ENCODE measurements at places on chromosomes 3 and 15.

GRCh38 chr3:191120447-191121298, 78.4 kb upstream of the OSTN start:
- DNase-seq, result no peak

GRCh38 chr3:40397912-40398311, 10.9 kb downstream of the ENTPD3 start:
- no peak for DNase-seq

DNA sequence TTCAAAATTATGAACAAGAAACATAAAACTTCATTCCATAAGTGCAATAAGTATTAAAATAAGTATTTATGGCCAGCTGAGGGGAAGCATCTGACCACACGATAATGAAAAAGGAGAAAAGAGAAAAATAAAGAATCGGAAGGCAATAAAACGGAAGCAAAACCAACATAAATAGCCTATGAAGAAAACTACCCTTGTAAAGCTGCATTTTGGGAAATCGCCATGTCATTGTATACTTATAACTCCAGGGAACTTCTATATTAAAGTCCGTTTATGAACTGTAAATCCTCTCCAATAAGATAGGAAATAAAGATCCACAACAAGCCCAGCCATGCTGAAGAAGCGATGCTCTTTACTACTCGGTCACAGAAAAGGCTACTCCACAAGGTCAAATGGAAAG, 47.7 kb downstream of the MORC1 start:
- no peak for DNase-seq

GRCh38 chr3:31277582-31277981, 255.1 kb upstream of the STT3B start:
- no peak for DNase-seq

GRCh38 chr3:193237030-193237429, 4.0 kb upstream of the PLAAT1 start:
- no peak for DNase-seq

GRCh38 chr15:50758712-50759205, 6.7 kb downstream of the SPPL2A start:
- DNase-seq, result peak; percentile 32

GRCh38 chr3:156317462-156318074, 197.2 kb downstream of the KCNAB1 start:
- peak; percentile 43 for DNase-seq

- DNase-seq, result peak; percentile 69
These were observed 138.8 kb upstream of the PLXND1 start for GRCh38 chr3:129745253-129745652.

GRCh38 chr3:164641071-164641470, 437.2 kb downstream of the SI start:
- peak; percentile 6 for DNase-seq

DNA sequence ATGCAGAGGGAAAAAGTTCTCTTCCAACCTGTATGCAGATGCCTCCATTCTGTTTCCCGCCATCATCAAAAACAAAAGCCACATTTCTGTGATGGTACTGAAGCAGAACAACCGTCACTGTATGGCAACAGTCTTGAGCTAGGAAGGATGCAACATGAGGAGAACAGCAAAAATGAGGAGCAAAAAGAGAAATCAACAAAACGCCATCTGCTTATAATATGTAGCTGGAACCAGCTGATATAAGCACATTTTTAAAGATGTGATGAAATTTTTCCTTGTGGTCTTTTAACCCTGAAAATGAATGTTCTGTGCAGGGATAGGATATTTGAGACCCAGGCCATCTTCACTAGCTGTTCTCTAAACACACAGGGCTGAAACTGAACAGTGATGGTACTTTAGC, 287.0 kb downstream of the ZIC4 start:
- peak; percentile 66 for DNase-seq

DNA sequence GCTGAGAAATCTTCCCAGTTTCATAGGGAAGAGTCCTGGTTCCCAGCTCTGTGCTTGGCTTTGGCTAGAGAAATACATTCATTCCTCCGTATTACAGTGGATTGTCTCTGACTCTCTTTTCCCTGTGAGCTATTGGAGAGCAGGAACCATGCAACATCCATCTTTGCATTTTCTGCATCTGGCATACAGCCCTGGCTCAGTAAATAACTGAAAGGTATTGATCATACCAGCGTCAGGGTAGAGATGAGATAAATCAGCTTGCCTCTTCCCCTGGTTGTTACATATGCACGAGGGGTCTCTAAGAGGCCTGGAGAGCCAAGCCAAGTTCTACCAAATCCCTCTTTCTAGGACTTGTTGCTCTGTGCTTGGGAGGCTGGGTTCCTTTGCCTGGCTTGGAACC, 35.2 kb downstream of the FOXB1 start:
- DNase-seq, result no peak

GRCh38 chr3:184540777-184541681, 20.6 kb upstream of the EPHB3 start:
- peak; percentile 55 for DNase-seq

- peak; percentile 39 for DNase-seq
These were observed 27.9 kb upstream of the PRTG start for GRCh38 chr15:55770806-55771205.

DNA sequence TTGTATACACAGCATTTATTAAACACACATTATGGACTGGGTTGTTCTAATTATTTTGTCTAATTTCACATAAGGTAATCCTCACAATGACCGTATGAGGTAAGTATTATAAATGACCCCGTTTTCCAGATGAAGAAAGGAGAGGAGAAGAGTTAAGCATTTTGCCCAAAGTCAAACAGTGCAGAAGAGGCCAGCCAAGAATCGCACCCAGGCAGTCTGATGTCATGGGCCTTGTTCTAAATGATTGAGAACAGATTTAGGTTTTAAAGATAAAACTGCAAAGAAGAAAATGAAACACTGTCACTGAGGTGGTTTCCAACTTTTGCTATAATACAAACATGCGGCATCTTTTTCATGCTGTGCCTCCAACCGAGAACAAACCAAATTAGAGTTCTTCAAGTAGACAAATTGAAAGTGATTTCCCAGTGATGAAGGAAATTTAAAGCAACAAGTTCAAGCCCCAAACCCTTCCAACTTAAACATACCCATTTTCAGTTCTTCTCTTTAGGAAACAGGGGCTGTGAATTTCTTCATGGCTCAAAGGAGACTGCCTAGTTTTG, 155.3 kb downstream of the THRB start:
- peak; percentile 20 for DNase-seq

GRCh38 chr3:124599779-124600693, 130.2 kb upstream of the UMPS start:
- no peak for DNase-seq

GRCh38 chr15:54884312-54884711, 312.4 kb downstream of the RSL24D1 start:
- no peak for DNase-seq

DNA sequence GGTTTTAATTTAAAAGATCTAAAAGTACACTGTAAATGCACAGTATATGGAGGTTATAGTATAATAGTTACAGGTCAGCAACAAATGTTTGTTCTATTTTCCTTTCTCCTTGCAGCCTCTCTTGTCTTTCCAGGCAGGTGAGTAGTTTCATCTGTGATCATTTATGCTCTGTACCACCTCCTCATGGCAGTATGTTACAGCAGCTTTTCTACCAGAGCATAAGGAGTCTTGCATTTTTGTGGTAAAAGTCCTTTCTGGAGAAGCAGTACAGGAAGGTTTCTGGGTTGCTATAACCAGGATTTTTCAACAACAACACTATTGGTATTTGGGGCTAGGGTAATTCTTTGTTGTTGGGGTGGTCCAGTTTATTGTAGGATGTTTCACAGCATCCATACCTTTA, 59.5 kb downstream of the ZNF609 start:
- DNase-seq, result no peak

GRCh38 chr3:84820906-84821305, 137.9 kb upstream of the CADM2 start:
- no peak for DNase-seq

DNA sequence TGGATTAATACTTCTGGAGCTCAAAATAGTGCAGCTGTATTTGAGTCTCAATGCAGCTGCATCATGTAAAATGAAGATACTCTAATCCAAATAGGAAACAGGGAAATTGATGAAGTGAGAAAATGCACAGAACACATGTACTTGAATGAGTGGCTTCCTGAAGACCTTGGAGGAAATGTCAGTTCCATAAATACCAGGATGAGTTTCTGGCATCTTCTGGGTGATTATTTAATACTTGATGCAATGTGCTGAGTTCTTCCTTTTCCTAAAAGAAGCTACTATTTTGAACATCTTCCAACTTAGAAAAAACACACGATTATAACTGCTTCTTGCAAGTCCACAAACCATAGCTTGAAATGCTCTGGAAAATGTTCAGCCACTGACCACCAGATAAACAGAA, 162.8 kb downstream of the SLC9A9 start:
- DNase-seq, result no peak

GRCh38 chr15:48811325-48811958, 573 bp upstream of the CEP152 start:
- DNase-seq, result no peak

DNA sequence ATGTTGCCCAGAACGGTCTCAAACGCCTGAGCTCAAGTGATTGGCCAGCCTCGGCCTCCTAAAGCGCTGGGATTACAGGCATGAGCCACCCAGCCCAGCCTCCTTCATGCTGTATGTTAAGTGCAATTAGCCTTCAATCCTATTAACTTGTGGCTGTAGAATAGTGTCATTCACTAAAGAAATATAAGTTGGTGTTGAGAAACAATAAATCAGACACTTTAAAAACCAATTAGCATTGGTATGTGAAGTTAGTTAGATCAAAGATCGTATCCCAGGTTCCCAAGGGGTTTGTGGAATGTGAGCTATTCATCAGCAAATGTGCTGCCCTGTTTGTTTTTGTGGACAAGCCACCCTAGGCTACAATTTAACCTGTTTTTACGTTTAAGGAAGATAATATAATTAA, 11.0 kb upstream of the PIK3CB start:
- DNase-seq, result no peak

- peak; percentile 52 for DNase-seq
These were observed 2.8 kb upstream of the RPL24 start for GRCh38 chr3:101689286-101689685.

GRCh38 chr3:165254812-165255211, 58.6 kb upstream of the SLITRK3 start:
- peak; percentile 9 for DNase-seq

DNA sequence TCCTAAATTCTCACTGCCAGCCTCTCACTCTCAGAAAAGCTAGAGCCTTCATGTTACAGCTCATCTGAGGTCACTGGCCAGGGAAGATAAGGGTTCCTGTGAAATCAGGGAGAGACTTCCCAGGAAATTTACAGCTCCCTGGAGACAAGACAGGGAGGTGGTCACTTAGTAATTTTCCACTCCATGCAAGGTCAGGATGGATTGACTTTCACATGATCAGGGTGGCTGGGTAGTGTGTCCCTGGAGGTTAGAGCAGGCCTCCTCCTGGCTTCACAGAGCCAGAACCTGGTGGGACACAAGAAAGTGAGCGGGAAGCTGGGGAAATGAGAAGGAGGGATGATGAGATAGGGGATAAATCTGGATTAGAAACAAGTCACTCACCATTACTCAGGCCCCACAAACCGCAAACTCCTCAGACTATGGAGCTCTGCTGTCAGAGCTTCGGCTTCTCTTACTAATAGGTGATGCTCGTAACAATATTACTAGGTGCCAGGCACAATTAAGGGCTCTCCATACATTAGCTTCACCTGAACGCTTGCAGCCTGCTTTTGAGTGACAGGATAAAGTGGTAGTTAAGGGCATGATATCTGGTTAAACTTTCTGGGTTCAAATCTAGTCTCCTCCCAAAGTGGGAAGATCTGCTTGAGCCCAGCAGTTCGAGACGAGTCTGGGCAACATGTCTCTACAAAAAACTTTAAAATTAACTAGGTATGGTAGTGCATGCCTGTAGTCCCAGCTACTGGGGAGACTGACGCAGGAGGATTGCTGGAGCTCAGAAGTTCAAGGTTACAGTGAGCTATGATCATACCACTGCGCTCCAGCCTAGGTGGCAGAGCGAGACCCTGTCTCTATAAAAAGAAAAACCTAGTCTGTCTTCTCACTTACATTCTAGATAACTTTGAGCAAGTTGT, 24.9 kb downstream of the DUOX2 start:
- no peak for DNase-seq

GRCh38 chr3:9625656-9626055, 23.6 kb upstream of the MTMR14 start:
- DNase-seq, result no peak

DNA sequence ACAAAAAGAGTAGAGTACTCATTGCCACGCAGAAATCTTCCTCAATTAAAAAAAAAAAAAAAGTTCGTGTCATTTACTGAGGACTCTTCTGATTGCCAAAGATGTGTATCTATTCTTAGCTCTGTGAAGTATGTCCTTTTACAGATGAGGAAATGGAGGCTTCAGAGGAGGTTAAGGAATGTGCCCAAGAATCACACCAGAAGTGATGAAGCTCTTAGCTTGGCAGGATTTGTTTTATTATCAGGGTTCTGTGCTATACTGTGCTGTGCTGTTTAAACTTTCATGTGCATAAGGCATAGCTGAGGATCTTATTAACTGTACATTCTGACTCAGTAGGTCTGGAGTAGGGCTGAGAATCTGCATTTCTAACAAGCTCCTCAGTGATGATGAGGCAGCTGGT, 665.2 kb upstream of the ADAMTS9 start:
- peak; percentile 51 for DNase-seq

DNA sequence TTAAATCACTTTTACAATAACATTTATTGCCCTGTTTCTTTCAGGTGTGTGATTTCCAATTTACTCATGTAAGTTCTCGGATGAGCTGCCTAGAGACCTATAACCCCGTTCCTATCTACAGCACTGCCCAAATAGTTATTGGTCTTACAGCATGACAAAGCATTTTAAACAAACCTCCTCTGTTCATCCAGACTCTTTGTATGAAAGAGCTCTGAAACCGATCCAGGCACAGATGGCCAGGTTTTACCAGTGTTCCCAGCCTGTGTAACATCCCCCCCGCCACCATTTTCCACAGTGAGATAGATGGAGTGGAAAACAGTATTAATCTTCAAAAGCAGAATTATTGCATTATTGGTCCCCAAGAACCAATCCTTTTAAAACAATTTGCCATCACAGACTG, 59.0 kb upstream of the SPTSSB start:
- DNase-seq, result no peak

- no peak for DNase-seq
These were observed 17.9 kb downstream of the C2CD4B start for GRCh38 chr15:62147149-62147548.

DNA sequence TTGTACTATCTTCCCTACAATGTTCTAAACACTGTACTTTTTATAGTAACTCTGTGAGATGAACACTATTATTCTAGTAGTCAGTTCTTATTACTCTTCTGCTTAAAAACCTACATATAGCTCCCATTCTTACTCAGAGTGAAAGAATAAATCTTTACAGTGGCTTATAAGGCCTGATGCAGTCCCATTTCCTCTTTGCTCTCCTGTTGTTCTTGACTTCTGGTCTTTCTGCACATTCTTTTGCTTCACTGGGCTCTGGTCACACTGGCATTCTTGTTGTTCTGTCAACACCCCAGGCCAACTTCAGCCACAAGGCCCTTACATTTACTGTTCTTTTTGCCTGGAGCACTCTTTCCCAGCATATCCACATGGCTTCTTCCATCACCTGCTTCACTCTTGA, 58.2 kb upstream of the TP63 start:
- DNase-seq, result no peak

GRCh38 chr3:105232553-105232952, 134.2 kb upstream of the ALCAM start:
- DNase-seq, result no peak
